ENCODE measurements at places on chromosomes 12 and 14.
A peak's percentile ranks its signal among the peaks of the same experiment; 100 is the strongest.

GRCh38 chr14:70893062-70893845 lies 14.0 kb upstream of the PCNX1 start:
- DNase-seq = no peak

DNA sequence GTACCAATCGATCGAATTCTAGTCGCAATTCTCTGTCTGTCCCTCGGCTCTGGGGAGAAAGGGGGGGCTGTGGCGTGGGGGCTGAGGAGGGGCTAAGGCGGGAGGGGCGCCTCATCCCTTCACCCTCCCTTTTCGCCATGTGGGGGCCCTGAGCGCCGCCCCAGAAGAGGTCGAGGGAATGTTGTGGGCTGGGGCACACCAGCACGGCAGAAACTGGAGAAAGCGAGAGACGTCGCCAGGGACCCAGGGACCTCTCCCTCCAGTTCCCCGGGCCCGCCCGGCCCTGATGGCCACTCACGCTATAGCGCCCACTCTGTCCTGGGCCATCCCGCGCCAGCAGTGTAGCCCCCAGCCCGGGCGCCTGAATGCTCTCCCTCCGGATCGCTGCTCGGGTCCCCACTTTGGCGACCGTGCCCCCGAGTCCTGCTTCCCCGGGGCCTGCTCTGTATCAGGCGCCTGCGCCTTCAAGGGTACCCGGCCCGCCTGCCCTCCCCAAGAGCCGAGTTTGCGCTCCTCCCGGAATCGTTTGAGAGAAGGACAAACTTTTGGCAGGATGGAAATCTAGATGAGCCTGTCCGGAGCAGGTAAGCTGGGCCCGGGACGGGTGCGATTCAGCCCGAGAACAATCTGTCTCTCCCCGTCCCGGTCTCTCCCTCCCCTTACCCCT lies 62.6 kb downstream of the SMUG1 start:
- no peak for DNase-seq

- DNase-seq = no peak
These were observed 94.2 kb upstream of the CEP83 start for GRCh38 chr12:94553875-94554274.

DNA sequence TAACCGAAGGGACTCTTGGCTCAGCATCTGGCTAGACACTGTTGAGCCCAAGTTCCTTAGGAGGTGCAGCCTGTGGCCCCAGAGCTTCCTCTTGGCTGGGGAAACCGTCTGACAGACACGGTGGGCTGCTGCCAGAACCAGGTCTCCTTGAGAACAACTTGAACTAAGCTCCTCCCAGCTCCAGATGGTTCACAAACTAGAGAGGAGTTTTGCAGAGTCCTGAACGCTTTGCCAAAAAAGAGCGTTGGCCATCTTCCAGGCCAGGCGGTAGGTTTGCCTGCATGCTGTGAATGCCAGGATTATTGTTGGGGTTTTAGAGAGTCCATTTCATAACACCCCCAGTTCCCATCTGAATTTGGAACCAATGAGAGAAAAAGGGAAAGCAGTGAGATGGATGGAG lies 399.8 kb downstream of the RGS6 start:
- DNase-seq = no peak

GRCh38 chr12:13079440-13079906 lies 24.0 kb downstream of the GSG1 start:
- no peak for DNase-seq

GRCh38 chr14:77520555-77520954 lies 21.9 kb upstream of the ISM2 start:
- no peak for DNase-seq

DNA sequence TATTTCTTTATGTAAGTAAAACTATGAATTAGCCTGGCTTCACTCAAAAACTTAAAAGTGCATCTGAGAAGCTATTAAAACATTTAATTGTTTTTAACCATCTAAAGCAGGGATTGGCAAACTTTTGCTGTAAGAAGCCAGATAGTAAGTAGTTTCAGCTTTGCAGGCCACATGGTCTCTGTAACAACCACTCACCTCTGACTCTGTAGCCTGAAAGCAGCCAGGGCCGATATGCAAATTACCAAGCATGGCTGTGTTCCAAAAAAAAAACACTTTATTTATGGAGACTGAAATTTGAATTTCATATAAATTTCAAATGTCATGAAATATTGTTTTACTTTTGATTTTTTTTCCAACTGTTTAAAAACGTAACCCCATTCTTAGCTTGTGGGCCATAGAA lies 95.3 kb downstream of the CIT start:
- no peak for DNase-seq

GRCh38 chr12:64147875-64148274 lies 74.2 kb downstream of the KICS2 start:
- no peak for DNase-seq

DNA sequence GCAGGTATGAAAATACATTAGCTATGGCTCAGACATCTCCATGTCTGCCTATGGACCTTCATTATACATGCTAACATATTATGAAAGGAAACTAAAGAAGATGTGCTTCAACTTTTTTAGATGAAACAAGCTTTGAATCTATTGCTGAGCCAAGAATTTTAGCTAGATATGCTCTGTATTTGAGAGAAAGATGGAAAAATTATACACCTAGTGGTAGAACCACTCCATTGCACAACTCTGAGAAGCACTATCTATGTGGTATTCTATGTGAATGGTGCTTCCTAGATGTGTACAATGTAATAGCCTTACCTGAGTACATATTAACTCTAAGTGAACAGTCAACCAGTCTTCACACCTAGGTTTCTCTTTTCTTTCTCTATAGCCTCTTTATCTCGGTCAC lies 17.3 kb downstream of the EPYC start:
- no peak for DNase-seq

DNA sequence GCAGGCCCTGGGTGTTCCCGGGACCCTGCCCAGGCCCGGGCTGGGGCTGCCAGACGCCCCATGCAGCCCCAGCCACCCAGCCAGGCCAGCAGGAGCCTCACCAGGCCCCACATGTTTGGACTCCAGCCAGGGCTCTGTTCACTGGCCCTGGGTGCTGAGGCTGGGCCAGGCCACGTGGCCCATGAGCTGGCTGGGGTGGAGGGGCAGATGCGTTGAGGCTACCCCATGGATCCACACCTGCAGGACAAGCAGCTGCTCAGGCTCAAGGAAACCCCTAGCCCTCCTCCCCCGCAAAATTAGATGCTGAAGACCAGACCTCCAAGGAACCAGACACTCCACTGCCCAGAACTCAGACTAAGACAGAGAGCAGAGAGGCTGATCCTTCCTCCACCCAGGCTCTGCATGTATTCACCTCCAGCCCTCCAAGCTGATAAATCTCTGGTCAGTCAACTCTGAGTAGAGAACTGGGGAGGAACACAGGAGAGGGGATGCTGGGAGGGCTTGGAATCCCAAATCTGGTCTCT lies 1.6 kb downstream of the CDH24 start:
- no peak for DNase-seq

DNA sequence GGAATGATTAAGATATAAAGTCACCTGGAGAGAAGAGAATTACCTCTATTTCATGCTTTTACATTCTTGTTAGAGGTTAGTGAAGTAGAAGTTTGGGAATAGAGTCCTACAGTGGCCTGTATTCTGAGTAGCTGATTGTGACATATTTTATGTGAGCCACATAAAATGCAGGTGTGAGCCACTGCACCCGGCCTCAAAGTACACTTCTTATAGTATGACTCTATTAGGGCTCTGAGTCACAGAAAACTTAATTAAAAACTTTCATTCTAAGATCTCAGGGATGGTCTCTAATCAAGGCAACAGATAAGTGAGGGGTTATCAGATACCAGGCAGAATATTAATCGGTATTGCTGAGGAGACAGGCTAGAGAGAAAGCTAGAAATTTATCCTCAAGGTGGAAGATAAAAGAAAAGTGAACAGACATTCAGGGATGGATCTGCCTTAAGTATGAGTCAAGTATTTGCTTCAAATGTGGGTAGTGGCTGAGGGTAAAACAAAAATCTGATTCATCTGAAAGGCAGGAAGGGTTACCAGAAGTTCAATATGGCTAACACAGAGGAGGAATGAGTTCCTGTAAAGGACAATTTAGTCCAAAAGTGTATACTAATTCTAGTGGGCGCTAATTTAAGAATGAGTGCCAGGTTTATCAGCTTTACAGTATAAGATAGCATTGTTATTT lies 5.5 kb upstream of the G2E3 start:
- no peak for DNase-seq

DNA sequence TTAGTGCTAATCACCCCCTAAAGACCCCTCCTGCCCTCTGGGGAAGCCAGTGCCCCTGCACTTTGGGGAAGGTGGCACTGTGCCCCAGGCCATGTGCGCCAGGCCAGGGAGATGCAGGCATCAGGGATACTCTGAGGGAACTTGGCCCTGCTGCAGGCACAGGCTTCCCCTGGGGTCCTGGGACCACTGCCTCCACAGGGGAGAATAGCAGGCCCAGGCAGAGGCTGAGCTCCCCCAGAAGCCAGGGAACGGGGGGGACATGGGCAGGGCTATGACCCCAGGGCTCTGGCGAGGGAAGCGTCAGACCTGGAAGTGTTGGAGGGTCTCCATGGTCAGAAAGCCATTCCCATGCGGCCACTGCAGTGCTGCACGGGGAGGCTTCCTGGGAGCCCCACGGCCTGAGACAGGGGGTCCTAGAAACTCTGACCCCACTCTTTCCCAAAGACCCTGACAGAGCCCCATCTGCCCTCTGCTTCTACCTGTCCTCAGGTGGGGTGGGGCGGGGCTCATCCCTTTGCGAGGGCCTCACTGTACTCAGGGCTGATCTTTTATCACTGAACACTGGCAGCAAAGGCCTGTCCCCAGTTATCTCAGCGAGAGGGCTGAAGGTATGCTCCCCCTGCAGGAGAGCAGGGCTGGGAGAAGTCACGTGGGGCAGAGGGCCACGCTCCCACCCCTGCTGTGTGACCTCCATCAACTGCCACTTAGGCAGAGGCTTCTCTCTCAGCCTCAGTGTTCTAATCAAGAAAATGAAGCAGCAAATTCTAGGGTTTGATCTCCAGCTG lies 160.0 kb downstream of the CALM1 start:
- DNase-seq = no peak

GRCh38 chr12:83389237-83389996 lies 702.7 kb downstream of the TMTC2 start:
- no peak for DNase-seq

- no peak for DNase-seq
These were observed 225.4 kb downstream of the BTG1 start for GRCh38 chr12:91920276-91920675.

- DNase-seq = no peak
These were observed 171.2 kb downstream of the MYRFL start for GRCh38 chr12:69996241-69996640.

GRCh38 chr14:95774265-95775160 lies 60.6 kb upstream of the TCL1A start:
- DNase-seq = peak; percentile 1

DNA sequence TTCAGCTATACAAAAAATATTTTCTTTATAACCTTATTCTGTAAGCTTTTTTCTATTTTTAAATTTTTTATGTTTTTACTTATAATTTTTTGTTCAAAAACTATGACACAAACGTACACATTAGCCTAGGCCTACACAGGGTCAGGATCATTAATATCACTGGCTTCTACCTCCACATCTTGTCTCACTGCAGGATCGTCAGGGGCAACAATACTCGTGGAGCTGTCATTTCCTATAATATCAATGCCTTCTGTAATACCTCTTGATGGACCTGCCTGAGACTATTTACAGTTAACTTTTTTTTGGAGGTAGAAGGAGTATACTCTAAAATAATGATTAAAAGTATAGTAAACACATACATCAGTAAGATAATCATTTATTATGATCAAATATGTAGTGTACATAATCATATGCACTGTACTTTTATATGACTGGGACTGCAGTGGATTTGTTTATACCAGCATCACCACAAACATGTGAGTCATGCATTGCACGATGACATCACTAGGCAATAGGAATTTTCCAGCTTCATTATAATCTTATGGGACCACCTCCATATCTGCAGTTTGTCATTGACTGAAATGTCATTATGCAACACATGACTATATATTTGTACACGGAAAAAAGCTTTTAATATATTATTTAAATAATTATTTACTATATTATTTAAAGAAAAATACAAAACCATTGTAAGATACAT lies 18.5 kb upstream of the PMCH start:
- DNase-seq = no peak

- DNase-seq = no peak
These were observed 45.5 kb upstream of the SELPLG start for GRCh38 chr12:108679106-108679681.

DNA sequence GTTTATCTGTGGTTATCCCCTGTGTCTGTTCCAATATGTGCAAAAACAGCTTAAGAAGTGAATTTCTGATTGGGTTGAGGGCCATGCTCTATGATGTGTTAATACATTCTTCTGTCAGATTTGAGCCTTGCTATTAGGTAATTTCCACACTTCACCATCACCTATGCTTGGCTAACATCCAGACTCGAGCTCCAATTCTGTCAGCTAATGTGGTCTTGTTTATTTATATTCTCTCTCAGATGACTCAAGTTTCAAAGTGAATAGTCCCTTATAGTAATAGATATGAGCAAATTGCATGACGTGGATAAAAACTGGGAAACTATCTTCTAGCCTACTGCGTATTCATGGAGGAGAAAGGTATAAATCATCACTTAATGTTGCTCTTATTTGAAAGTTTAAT lies 451.3 kb downstream of the SNAPC1 start:
- DNase-seq = no peak

DNA sequence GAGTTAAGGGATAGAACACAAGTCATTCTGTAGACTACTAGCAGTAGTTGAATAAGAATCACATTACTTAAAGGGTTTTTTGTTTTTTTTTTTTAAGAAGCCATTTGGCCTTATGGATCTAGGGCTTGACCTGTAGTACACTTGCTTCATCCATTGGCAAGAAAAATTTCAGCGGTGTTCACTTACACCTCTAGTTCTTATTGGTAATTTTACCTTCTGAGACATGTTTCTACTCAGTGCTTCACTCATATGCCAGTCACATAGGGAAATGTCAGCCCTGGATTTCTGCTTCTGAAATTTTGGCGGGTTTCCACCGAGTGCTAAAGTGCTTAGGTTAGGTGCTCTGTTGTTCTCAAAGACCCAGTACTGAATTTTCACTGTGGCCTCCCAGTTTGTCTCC lies 72.9 kb downstream of the FRMD6 start:
- no peak for DNase-seq

DNA sequence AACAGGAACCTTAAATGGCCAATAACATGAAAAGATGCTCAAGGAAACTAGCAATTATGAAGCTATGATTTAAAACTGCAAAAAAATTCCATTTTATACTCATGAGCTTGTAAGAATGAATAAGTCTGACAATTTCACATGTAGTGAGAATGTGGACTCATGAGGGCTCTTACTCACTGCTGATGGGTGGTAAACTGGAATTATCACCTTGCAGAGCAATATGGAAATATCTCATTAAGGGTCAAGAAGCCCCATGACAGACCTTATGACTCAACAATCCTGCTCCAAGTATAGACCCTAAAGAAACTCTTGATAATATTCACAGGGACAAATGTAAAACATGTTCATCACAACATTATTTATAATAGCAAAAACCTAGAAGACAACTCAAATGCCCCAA lies 23.5 kb upstream of the SMAGP start:
- no peak for DNase-seq

DNA sequence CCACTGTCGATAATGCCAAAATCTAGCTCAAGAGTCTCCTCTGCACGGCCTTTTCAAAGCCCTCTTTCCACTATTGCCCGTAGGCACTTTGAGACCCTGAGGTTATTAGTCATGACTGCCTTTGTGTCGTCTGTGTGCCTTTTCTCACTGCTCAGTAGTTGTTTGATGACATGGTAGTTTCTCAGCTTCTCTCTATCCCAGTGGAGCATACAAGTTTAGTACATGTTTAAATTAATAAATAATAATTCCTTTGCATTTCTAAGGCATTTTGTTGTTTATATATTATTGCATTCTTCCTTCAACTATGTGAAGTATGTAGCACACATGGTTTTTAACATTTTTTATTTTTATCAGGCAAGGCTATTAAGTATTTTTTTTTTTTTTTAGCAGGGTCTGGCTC lies 458.1 kb downstream of the PCNX1 start:
- DNase-seq = no peak

Data from stimulated activated CD8-positive, alpha-beta memory T cell treated with anti-CD3 and anti-CD28 coated beads, Interleukin-12 subunit alpha, Interleukin-12 subunit beta, amount 100 ng/mL, for 4 hours (primary cell).